A172 (cell line): ENCODE measurements at places on chromosomes 4 and X.

DNA sequence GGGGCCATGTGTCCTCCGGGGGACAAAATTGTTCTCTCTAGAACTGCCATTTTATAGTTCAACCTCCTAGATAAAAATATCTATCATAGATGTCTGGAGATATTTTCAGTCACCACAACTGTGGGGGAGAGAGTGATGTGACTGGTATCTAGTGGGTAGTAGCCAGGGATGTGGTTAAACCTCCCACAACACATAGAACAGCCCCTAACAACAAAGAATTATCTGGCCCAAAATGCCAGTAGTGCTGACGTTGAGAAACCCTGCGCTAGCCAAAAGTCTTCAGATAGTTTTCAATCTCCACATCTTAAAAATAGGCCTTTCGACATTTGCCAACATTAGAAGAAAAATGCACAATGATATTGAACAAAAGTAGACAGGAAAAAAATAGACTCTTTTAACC lies 19.0 kb upstream of the SUPT20HL2 start:
- peak; percentile 62 for DNase-seq

- DNase-seq = peak; percentile 79
Measured at GRCh38 chrX:12955882-12956703, 18.8 kb upstream of the TMSB4X start.

- DNase-seq = no peak
Measured at GRCh38 chr4:115781528-115782146, 668.2 kb upstream of the NDST4 start.

- DNase-seq = peak; percentile 90
Measured at GRCh38 chr4:10098780-10099160, 17.8 kb downstream of the WDR1 start.

DNA sequence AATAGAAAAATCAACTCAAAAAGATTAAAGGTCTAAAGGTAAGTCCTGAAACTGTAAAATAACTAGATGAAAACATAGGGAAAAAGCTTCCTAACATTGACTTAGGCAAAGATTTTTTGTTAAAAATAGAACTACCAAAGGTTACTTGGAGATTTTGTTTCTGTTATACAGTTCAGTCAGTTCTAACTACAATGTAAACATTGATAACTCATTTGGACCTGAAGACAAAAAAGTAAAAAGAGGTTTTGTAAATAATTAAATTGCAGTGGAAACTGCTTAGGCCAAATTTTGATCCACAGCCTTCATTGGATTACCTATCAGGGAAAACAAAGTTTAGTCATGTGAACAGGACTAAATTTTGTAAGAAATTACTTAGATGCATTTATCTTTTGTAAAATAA lies 101.8 kb downstream of the SLITRK2 start:
- no peak for DNase-seq

GRCh38 chrX:53438174-53438831 lies 4.1 kb upstream of the HSD17B10 start:
- DNase-seq = no peak

DNA sequence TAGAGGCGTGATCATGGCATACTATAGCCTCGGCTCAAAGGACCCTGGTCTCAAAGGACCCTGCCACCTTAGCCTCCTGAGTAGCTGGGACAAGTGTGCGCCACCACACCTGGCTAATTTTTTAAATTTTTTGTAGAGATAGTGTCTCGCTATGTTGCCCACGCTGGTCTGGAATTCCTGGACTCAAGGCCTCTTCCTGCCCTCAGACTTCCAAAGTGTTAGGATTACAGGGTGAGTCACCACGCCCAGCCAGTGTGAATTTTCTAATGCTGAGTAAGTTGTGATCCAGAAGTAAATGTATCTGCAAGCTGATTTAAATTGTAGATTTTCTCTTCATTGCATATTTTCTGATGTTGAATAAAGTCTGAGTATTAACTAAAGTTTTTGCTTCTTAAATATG lies 2.6 kb upstream of the ZNF674 start:
- DNase-seq = peak; percentile 76
